ENCODE measurements at places on chromosomes 12 and 14.

DNA sequence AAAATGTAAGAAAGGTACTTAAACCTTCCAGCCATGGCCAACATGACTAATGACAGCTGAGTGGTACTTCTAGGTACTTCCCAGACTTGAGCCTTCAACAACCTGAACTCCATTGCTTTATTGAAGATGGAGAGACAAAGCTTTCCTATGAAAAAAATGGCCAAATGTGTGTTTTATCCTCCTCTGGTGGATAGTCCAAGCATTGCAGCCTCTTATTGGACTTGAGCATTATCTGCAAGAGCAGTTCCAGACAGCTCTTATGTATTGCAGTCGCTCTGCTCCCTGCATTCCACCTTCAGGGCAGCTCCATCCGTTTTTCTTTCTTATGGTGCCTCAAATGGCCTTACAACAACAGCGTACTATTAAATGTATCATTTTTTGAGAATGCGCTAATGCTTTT lies 588.2 kb downstream of the NRXN3 start:
- no peak for DNase-seq

GRCh38 chr12:47165934-47166333 lies 86.2 kb upstream of the AMIGO2 start:
- peak; percentile 66 for DNase-seq

- peak; percentile 38 for DNase-seq
Observed at GRCh38 chr14:77124345-77125280, 17.0 kb downstream of the ZDHHC22 start.

DNA sequence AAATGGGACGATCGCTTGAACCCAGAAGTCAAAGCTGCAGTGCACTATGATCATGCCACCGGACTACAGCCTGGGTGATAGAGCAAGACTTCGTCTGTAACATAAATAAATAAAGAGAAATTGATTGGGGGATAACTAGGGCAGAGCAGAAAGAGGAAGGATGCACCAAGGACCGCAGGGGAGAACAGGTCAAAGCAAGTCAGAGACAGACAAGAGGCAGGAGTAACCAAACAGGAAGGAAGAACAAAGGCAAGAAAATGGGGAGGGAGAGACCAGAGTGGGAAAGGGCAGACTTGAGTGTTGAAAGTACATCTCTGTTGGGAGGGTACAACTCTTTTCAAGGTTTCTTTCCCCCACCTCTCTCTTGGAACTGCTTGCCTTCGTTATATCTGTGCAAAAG lies 50.8 kb upstream of the ELK3 start:
- no peak for DNase-seq

DNA sequence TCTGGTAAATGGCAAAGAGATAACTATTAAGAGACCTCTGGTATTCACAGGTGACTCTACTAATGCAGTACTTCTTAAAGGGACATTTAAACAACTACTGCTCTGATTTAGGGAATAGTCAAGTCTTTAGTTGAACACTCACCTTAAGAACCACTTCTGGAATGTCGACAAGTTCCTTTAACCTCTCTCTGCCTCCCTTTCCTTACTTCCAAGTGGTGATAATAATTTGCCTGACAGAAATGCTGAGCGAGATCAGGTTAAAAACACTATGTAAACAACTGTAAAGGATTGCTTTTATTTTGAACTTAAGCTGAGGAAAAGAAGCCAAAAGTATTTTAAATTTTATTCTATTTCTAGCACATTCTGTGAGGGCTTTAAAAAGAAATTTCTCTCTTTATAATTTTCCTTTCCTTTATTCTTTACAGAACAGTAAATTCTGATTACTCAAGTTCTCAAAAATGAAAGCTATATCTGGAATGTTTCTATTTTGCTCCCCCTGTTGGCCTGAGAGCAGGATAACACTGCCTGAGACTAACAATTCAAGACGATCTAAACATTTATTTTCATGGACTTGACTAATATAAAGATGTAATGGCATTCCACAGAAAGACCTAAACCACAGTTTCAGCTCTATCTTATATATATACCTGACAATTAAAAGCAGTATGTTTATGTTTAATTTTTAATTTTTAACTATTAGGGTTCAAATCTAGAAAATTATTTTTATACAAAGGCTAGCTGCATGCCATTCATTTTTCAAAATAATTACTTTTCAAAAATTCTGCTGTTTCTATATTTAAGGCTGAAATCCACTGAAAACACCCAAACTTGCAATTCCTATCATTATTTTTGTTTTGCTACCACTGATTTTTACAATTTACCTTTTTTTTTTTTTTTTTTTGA lies 29.2 kb downstream of the ZCCHC8 start:
- no peak for DNase-seq

- no peak for DNase-seq
Observed at GRCh38 chr12:51746416-51746815, 102.1 kb downstream of the FIGNL2 start.

DNA sequence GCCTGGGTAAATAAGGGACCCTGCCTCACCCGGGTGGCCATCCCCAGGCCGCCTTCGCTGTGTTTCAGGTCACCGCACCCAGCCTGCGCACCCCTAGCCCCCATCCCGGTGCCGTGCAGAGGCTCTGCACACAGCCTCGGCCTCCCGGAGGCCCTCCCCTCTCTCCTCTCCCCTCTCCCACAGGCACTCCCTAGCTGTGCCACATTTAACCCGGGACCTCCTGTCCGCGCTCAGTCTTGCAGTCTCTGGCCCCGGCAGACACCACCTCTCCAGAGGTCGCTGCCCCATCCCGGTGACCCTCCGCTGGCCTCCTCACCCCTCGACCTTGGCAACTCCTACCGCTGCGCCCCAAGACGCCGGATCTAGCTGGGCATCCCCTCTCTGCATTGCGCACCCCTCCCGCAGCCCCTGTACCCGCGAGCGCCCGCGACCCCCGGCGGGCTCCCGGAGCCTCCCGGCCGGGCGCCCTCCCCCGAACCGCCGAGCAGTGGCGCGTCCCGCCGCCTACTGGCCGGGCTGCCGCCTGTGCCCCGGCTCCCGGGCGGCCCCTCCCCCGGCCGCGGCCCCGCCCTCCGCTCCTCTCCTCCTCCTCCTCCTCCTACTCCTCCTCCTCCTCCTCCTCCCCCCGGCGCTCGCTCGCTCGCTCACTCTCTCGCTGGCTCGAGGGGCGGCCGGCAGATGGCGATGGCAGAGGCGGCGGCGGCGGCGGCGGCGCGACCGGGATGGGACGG lies 120.7 kb downstream of the AACS start:
- peak; percentile 49 for DNase-seq

- no peak for DNase-seq
Observed at GRCh38 chr14:79080040-79080439, 909.9 kb downstream of the NRXN3 start.
